ENCODE measurements at places on chromosomes 1 and 21.

DNA sequence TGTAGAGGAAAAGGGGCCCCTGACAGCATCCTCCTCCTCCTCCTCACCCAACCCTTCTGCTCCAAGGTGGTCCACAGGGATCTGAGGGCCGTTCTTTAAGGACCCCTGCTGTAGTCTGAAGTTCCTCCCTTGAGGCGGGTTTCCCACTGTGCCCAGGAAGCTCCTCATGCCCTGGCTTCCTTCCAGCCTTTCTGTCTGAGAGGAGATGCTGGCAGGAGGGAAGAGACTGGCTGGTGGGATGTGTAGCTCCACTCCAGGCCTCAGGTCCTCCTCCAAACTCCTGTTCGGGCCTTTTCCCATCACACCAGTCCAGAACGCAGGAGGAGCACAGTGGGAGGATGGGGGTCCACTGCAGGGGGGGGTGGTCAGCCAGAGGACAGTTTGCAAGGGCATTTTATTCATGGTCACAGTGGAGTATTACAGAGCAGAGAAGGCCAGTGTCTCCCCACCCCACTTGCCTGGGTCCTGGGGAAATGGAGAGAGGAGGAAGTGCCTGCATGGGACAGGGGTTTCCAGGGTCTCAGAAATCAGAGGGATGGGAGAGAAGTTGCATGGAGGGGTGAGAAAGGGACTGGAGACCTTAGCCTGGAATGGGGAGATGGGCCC lies 7.8 kb downstream of the ETV3L start:
- DNase-seq, result no peak

GRCh38 chr1:189644970-189645369 lies 832.7 kb downstream of the BRINP3 start:
- DNase-seq, result no peak

DNA sequence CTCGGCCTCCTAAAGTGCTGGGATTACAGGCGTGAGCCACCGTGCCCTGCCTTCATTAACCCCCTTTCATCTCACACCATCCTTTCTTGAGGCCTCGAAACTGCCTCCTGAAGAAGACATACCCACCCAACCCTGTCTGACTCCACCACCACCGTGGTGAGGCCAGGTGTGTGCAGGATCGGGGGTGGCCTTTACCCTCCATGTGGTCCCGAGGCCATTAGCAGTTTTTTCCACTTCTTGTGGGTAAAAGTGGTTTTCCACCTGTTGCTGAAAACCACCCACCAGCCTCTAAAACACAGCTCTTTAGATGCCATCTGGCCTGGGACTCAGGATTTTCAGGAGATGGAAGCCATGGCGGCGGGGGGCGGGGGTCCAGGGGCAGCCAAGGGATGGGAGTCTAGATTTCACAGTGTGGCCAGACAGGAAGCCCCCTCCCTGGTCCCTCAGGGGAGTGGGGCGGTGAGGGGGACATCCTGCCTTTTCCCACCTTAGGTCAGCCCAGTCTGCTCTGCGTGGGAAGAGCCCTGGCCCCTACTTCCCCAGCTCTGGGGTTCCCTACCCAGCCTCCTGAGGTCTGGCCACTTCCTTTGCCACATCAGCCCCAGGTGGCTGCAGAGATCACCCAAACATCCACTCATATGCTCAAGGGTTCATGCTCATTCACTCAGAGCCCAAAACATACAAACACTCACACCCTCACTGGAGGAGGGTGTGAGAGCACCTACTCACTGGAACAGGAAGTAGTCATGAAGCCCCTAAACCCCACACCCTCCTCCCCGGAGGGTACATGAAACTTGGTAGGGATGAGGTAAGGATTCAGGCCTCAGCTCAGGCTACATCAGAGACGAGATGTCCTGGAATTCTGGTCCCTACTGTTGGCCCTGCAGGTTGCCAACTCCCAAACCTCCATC lies 2.3 kb downstream of the FGR start:
- no peak for DNase-seq

- DNase-seq, result no peak
These were observed 44.9 kb upstream of the USP24 start for GRCh38 chr1:55259911-55260609.

DNA sequence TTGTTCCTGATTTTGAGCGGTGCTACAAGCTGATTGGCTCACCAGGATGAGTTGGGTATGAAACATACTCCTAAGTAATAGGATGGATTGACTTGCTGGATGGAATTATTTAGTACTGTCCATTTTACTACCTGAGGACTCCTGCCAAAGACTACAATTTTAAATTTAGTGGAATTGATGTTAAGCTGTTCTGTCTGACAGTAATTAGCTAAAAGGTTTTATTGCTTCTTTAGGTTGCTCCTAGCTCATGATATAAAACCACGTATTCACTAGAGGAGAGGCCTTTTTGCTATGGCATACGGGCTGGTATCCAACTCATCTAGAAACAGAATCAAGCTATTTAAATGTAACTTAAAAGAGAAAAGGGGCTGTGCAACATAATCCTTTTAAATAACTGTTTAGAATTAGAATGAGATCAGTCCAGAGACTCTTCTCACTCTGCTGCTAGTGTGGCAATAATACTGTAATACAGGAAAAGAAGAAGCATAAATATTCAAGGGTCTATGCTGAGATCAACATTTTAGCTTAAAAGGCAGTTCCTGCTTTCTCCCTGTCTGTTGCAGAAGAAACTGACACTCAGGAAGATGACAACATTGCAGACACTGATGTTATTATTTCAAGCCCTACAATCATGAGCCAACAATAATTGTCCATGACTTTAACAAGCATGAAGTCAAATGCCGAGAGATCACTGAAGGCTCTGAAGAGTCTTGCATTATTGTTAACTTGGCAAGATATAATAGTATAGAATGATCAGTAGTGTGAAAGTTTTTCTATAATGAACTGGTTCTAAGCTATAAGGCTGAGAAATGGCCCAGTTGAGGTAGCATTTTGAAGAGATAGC lies 258.7 kb upstream of the ADGRL4 start:
- no peak for DNase-seq

DNA sequence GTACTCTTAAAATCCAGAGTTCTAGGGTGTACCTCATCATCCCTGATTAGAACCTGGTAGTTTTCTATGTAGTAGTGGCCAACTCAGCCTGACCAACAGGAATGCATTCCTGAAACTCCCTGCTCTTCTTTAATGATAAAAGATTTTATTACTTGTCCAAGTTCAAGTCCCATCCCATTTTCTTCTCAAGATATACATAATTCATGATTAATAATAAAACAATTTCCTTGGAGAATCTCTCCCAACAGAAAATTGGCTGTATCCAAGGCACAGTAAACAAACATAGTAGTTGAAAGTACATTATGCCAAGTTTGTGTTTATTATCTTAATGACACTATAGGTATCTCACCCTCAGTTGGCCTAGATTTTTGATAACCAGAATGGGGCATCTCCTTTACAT lies 714.1 kb upstream of the ADAMTS5 start:
- no peak for DNase-seq

- no peak for DNase-seq
These were observed 2.2 kb downstream of the ATP1A2 start for GRCh38 chr1:160117709-160118183.
